Progenitor cell of endocrine pancreas (in vitro differentiated cells): ENCODE measurements at places on chromosomes 1 and 21. TPM values are rescaled to one million over a fixed set of nuclear protein-coding genes. Genes with fewer than 3 reads are reported as not detected.
A peak's percentile ranks its signal among the peaks of the same experiment; 100 is the strongest.

- H3K4me1 ChIP-seq = peaks cover 5% of the 10 kb centered on the region
- no peak for DNase-seq
- no peaks in the 10 kb centered on the region for H3K36me3 ChIP-seq
Measured at GRCh38 chr1:61186753-61187152, 104.4 kb downstream of the NFIA start.

The RIPPLY3 gene
- 17.9 and 18.9 TPM in 2 replicates for total RNA-seq

- H3K27me3 ChIP-seq = no peaks in the 10 kb centered on the region
- H3K36me3 ChIP-seq = peaks cover 3% of the 10 kb centered on the region
- H3K4me3 ChIP-seq = no peak overlapping the region
- H3K4me1 ChIP-seq = peaks cover 7% of the 10 kb centered on the region
Measured at GRCh38 chr1:230037261-230037660, 29.8 kb upstream of the GALNT2 start.

The RCOR3 gene
- total RNA-seq = 63.0 and 64.5 TPM in 2 replicates

DNA sequence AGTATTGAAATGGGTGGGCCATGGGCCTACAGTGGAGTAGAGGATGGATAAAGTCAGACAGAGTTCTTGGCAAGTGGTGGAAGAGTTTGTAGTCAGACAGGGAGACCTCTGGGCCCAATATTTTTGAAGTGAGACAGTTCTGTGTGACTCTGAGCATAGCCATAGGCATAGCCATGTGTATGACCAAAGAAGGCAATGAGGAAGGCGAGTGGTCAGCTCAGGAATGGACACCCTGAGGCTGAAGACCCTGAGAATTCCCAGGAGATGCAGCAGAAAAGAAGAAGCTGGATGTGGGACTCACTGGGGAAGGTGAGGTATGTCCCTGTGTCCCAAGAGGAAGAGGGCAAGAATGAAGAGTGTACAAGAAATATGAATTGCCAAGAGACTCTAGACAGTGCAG lies 210.6 kb upstream of the IRF2BP2 start:
- DNase-seq = no peak
- no peaks in the 10 kb centered on the region for H3K36me3 ChIP-seq
- H3K27ac ChIP-seq = peak overlapping the region; percentile 62
- H3K27me3 ChIP-seq = no peaks in the 10 kb centered on the region
- peaks cover 20% of the 10 kb centered on the region for H3K4me1 ChIP-seq
- H3K4me3 ChIP-seq = no peak overlapping the region

The RUNX1 gene
- total RNA-seq = 7.1 and 7.3 TPM in 2 replicates

GRCh38 chr1:151942882-151943281 lies 33.6 kb upstream of the THEM4 start:
- H3K4me3 ChIP-seq = no peak overlapping the region
- H3K27me3 ChIP-seq = no peaks in the 10 kb centered on the region
- no peak for DNase-seq
- H3K4me1 ChIP-seq = peaks cover 41% of the 10 kb centered on the region

- H3K27ac ChIP-seq = no peak overlapping the region
- H3K27me3 ChIP-seq = peaks cover 9% of the 10 kb centered on the region
- no peak overlapping the region for H3K4me3 ChIP-seq
- no peaks in the 10 kb centered on the region for H3K36me3 ChIP-seq
- H3K4me1 ChIP-seq = no peaks in the 10 kb centered on the region
- DNase-seq = no peak
Measured at GRCh38 chr1:244735404-244735803, 82.5 kb downstream of the DESI2 start.

The ODR4 gene
- 25.5 and 29.6 TPM in 2 replicates for total RNA-seq

DNA sequence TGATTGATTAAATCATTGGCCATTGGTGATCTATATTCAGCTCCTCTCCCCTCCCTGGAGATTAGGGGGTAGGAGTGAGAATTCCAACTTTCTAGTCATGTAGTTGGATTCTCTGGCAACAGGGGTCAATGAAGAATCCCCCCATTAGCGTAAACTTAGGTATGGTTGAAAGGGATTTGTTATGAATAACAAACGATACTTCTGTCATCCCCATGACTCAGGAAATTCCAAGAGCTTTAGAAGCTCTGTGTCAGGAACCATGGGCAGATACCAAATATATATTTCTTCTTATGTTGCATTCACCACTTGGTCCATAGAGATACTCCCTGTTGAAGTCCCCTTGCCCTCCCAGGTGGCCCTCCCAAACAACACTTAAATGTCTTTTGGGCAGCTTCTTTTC lies 124.5 kb downstream of the DNM3 start:
- H3K27me3 ChIP-seq = no peaks in the 10 kb centered on the region
- no peaks in the 10 kb centered on the region for H3K36me3 ChIP-seq
- no peak overlapping the region for H3K4me3 ChIP-seq
- peaks cover 3% of the 10 kb centered on the region for H3K4me1 ChIP-seq

DNA sequence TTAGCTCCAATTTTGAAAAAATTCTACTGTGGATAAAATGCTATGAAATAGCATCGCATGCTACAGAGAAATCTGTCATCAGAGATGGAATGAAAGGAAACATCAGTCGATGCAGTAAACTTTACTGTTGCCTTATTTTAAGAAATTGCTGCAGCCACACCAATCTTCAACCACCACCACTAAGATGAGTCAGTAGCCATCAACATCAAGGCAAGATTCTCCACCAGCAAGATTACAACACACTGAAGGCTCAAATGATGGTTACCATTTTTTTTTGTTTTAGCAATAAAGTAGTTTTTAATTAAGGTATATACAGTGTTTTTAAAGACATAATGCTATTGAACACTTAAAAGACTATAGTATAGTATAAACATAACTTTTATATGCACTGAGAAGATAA lies 95.6 kb upstream of the JUN start:
- H3K4me1 ChIP-seq = peaks cover 34% of the 10 kb centered on the region
- no peak overlapping the region for H3K4me3 ChIP-seq
- no peak for DNase-seq
- no peaks in the 10 kb centered on the region for H3K36me3 ChIP-seq
- no peaks in the 10 kb centered on the region for H3K27me3 ChIP-seq

The SIM2 gene
- 0.31 and 0.38 TPM in 2 replicates for total RNA-seq

DNA sequence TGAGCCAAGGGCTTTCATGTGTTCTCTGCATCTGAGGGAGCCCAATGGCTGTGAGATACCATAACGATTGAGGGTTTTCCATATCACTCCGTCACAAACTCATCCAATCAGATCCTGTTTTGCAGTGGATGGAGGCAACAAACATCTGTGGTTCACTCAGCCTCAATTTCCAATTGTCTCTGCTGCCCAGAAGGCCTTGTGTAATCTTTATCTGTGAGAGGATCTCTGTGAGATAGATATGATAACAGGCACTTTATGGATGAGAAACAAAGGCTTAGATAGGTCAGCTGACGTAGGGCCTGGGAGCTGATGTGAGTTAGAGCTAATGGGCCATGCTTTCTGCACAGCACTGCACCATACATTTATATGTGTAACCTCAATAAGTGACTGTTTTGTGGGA lies 3.3 kb upstream of the MTARC1 start:
- no peak overlapping the region for H3K27ac ChIP-seq
- peaks cover 20% of the 10 kb centered on the region for H3K4me1 ChIP-seq
- H3K4me3 ChIP-seq = no peak overlapping the region
- DNase-seq = no peak

- peaks cover 8% of the 10 kb centered on the region for H3K4me1 ChIP-seq
- no peak for DNase-seq
- peak overlapping the region; percentile 61 for H3K27ac ChIP-seq
- H3K36me3 ChIP-seq = no peaks in the 10 kb centered on the region
- H3K27me3 ChIP-seq = peaks cover 5% of the 10 kb centered on the region
- no peak overlapping the region for H3K4me3 ChIP-seq
Measured at GRCh38 chr1:117128323-117129079, 7.0 kb upstream of the TRIM45 start.

GRCh38 chr1:231348442-231348841 lies 10.3 kb downstream of the SPRTN start:
- no peaks in the 10 kb centered on the region for H3K27me3 ChIP-seq
- DNase-seq = no peak
- peaks cover 24% of the 10 kb centered on the region for H3K36me3 ChIP-seq
- H3K27ac ChIP-seq = no peak overlapping the region
- no peaks in the 10 kb centered on the region for H3K4me1 ChIP-seq

GRCh38 chr21:38903690-38904139 lies 98.0 kb downstream of the ETS2 start:
- H3K27ac ChIP-seq = no peak overlapping the region
- peaks cover 10% of the 10 kb centered on the region for H3K27me3 ChIP-seq
- no peaks in the 10 kb centered on the region for H3K36me3 ChIP-seq
- no peak overlapping the region for H3K4me3 ChIP-seq
- DNase-seq = no peak

The BEST4 gene
- 2.1 and 2.4 TPM in 2 replicates for total RNA-seq

The DR1 gene
- total RNA-seq = 35.9 and 36.8 TPM in 2 replicates

DNA sequence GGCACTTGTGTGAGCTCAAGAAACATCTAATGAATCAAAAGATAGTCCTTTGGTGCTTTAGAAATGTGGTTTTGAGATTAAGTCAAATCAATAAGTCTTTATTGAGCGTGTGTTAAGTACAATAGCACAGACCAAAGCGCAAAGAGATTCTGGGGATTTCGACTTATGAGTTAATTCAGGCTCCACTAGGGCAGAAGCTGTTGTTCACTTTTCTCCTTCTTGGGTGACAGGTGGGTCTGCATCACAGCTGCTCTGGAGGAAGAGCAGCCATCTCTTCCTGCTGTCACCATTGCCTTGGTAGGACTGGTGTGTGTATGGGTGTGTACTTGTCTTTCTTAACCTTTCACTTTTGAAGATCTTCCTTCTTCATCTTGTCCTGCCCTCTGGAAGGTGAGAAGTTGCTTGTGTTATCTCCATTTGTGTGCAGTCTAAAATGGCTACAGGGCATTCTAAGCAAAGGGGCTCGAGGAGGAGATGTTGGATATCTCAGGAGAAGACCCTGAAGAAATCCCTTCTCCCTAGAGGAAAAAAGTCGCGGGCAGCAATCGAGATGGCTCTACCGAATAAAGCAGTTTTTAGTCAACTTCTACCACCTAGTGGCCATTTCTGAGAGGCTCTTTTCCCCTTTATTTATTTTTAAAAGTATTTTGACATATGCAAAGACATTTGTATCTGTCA lies 22.9 kb upstream of the DISC1 start:
- peak; percentile 12 for DNase-seq
- H3K36me3 ChIP-seq = no peaks in the 10 kb centered on the region
- H3K27ac ChIP-seq = peak overlapping the region; percentile 56
- H3K27me3 ChIP-seq = peaks cover 21% of the 10 kb centered on the region

The ALG14 gene
- 9.7 and 10.5 TPM in 2 replicates for total RNA-seq

GRCh38 chr21:19914028-19914427 lies 1084.2 kb upstream of the NCAM2 start:
- H3K27me3 ChIP-seq = no peaks in the 10 kb centered on the region
- no peak overlapping the region for H3K4me3 ChIP-seq
- no peaks in the 10 kb centered on the region for H3K36me3 ChIP-seq
- DNase-seq = no peak
- no peaks in the 10 kb centered on the region for H3K4me1 ChIP-seq
- H3K27ac ChIP-seq = no peak overlapping the region

The PLOD1 gene
- total RNA-seq = 76.1 and 80.7 TPM in 2 replicates

The ZFP69 gene
- 4.6 and 5.2 TPM in 2 replicates for total RNA-seq

- no peak overlapping the region for H3K27ac ChIP-seq
- no peak for DNase-seq
- H3K4me3 ChIP-seq = no peak overlapping the region
- no peaks in the 10 kb centered on the region for H3K36me3 ChIP-seq
- H3K27me3 ChIP-seq = no peaks in the 10 kb centered on the region
Measured at GRCh38 chr1:207845109-207845508, 65.8 kb downstream of the CD34 start.
